Fibroblast of skin of left biceps (primary cell): ENCODE measurements at places on chromosomes 6 and 20.

GRCh38 chr6:150987371-150987828 is 121.9 kb downstream of the MTHFD1L start:
- no peak for DNase-seq

DNA sequence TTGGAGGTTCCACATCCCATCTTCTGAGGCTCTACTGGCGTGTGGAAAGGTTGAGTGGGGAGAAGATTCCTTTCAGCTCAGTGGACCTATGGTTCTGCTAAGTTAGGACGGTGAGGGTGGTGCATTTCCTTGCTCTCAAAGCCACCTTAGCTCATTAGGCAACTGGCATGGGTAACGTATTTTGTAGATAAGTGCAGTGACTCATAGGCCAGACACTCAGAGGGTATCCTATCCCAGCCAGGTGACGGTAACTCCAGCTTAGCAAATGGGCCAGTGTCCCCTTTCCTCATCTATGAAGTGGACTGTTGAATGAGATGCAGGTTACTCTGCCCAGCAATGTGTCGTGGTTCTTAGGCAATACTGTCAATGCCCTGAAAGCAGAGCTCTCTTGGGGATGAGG is 3.7 kb downstream of the RPS6KA2 start:
- no peak for DNase-seq

GRCh38 chr6:75374961-75375400 is 90.4 kb upstream of the TMEM30A start:
- DNase-seq = no peak

DNA sequence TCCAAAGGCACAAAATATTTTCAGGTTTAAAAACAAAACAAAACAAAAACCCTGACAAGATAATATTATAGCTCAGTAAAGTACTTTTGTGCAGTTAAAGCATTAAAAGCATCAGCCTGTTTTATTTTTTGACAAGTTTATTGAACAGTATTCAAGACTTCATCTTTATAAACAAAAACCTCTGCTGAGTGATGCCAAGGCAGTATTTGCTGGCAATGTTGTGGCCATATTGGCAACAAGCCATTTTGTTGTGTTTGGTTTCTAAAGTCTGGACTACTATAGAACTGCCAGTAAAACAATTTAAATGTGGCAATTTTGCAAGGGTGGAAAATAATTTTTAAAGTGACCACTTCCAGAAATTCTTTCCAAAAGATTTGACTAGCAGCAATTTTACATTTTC is 15.9 kb downstream of the CPNE1 start:
- no peak for DNase-seq
